ENCODE measurements at places on chromosomes 2 and 18. TPM values are rescaled to one million over a fixed set of nuclear protein-coding genes. Genes with fewer than 3 reads are reported as not detected.
A peak's percentile ranks its signal among the peaks of the same experiment; 100 is the strongest.

GRCh38 chr18:49609256-49610021, 47.6 kb downstream of the LIPG start:
- DNase-seq = no peak

DNA sequence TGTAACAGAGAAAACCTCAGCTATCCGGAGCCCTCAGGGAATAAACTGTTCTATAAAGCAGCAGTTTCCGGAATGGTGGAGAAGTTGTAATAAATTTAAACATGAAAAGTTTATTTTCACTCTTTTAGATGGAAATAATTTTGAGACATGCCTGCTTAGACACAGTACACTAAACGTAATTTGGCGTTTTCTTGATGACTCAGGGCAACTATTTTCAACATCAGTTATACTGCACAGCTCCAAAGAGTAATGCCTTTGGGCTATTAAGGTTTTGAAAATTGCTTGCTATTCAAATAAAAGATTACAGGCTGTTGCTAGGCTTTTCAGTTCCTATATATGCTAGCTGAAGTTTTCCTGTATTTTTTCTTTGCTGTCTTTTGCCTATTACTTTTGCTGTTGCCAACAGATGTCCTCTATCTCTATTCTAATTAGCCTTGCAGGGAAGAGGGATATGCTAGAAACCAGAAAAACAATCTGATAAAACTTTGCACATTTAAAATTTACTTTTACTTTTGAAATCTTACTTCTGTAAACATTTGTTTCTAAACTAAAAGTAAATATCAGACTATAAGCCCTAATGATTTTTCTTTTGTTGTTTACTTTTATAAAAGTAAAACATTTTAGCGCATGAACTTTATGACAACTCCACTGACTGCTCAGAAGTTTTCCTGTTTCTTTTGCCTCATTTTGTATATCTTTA, 113.4 kb upstream of the WDSUB1 start:
- DNase-seq = no peak

GRCh38 chr18:22427822-22428549, 10.3 kb upstream of the CTAGE1 start:
- peak; percentile 46 for DNase-seq

GRCh38 chr18:63318889-63319382, 633 bp downstream of the BCL2 start:
- no peak for DNase-seq

GRCh38 chr2:52000151-52000855, 968.4 kb upstream of the NRXN1 start:
- DNase-seq = no peak

Gene EVA1A
- total RNA-seq = 19.8 TPM

Data from thyroid gland (tissue), 4 donors.